ENCODE measurements at places on chromosomes 4 and X.

GRCh38 chr4:43607827-43608461 lies 715.4 kb downstream of the GRXCR1 start:
- no peak for DNase-seq

DNA sequence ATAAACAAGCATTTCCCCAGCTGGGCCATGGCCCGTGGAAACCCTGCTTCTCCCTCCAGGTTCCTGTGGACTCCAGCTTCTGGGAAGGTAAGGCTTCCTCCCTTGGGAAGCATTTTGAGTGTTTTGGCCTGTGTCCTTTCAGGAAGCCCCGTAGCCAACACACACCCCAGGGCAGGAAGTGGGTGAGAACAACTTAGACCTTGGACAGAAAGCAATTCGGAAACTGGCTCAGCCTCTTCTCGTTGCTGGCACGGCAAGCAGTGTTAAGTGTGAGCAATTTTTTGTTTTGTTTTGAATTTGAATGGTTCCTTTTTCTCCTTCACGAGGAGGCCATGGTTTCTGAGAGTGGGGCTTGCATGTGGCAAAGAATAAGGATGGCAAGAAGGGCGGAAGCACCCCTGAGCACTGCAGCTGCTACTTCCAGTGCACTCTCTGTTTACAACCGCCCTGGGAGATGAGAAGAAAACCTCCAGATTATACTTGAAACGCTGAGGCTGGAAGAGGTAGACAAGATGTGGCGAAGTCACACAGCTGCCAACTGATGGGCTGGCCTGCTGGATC lies 14.1 kb upstream of the CYTL1 start:
- DNase-seq: no peak

DNA sequence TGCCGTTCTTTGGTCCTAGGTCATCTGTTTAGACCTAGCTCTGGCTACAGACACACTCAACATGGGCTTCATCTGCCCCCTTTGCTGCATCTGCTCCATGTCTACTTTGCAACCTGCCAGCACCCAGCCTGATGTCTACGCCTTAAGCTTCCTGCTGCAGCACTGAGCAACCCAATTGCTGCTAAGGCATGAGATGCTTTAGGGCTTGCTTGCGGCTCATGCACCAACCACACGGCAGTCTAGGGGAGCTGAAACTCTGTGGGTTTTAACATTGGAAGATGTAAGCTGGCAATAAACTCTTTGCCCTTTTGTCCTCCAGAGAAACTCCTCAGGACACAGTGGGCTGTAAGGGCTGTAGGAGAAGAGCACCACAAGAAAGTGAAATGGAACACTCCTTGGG lies 11.7 kb upstream of the CLNK start:
- no peak for DNase-seq

DNA sequence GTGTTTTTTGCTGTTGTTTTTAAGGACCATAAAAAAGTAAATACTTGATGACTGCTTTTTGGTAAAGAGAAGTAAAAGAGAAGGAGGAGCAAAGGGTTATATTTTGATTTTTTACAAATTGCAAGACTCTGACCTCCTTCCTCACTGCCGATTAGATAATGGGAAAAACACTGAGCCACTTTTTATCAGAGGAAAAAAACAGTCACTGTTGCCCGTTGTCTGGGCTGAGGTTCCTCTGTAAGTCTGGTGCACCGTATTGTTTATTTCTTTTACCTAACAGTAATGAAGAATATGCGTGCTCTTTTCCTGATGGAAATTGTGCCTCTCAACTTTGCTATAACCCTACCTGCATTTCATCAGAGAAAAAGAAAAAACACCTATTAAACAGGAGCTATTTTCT lies 178.7 kb upstream of the EMCN start:
- DNase-seq: no peak
